A673 (cell line): ENCODE measurements at places on chromosomes 2 and 18.

GRCh38 chr2:169895294-169895985 is 68.2 kb downstream of the UBR3 start:
- DNase-seq = no peak

GRCh38 chr2:189379287-189379630 is 62.0 kb upstream of the WDR75 start:
- peak; percentile 29 for DNase-seq

DNA sequence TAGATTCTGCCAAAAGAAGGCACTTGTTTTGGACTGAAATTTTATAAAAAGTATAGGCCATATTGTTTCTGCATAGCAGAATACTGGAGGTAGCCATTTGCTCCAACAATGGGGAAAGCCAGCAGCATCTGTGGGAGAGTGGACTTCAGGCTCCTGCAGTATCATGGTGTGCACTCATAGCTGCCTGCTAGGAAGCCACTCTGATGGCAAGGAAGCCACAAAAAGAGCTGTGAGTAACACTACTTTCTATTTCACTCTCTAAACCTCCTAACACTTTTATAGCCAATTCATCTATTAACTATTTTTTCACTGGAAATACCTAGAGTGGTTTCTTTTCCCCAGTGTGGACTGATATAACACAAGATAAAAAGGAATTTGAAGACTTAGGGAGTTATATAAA is 144.4 kb upstream of the KCNJ3 start:
- no peak for DNase-seq

- peak; percentile 22 for DNase-seq
Observed at GRCh38 chr2:188307850-188308283, 16.2 kb downstream of the GULP1 start.

- DNase-seq = no peak
Observed at GRCh38 chr2:181910028-181910831, 18.7 kb downstream of the ITPRID2 start.

DNA sequence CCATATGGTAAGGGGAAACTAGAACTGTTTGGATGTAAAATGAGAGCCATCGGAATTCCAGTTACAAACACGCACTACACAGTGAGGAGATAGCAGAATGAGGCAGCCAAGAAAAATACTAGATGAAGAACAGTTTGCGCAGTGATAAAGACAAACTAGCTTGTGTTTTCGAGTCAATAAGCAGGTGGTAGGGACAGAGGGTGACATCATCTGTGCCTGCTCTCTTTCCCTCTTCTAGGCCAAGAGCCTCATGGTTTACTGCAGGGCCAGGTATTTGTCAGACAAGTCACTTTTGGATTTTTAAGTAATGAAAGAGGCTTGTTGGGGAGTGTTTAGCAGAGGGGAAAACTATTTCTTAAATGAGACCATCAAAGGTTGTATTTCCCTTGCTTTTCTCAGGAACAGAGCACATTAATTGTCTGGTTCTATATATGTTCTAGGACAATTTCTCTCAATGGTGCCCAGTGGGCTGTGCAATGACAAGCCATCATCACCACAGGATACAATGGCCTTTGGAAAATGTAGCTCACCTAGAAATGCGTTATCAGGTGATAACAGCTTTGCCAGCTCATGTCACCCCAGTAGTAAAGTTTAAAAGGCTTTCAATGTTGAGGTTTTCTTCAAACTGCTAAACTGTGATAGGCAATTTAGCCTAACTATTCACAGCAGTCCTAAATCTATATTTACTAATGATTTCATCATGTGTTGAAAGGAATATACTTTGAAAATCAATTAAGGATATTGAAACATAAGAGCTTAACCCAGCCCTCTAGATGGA is 1210.3 kb upstream of the ZEB2 start:
- DNase-seq = no peak

DNA sequence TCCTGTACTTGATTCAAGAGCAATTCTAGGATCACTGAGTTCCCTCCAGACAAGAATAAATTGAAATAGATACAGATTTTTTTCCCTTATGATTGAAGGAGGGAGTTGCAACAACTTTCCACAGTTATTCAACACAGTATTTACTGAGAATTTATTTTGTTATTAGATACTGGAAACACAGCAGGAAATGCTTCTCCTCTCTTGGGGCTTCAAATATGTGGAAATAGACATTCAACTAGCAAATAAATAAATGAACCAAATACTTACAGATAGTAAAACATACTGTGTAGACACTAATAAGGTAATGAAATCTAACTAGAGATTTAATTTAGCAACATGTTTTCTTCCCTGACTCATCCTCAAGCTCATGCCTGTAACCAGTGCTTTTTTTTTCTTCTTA is 169.2 kb downstream of the LNPK start:
- DNase-seq = no peak

- no peak for DNase-seq
Observed at GRCh38 chr2:214628091-214628490, 181.4 kb downstream of the BARD1 start.

DNA sequence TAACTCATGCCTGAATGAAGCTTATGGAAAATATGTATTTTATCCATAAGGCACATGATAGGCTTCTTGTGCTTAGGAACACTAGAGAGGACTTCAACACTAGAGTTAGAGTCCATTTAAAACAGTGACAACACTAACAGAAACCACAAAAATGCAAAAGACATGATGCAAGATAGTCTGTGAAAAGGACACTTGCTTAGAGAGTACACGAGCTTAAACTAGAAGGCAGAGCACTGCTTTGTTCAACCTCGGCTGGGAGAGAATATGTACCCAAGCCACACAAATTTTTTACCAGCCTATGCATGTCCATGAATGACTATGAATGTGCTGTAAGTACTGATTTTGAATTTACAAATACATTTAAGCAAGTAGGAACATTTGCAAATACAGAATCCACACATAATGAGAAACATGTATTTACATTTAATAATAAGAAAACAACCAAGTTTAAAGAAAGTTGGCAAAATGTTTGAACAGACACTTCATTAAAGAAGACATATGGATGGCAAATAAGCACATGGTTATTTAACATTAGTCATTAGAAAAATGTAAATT is 130.6 kb downstream of the SPOPL start:
- no peak for DNase-seq

GRCh38 chr2:218168016-218168415 is 1.3 kb upstream of the CXCR1 start:
- no peak for DNase-seq

- DNase-seq = no peak
Observed at GRCh38 chr2:45115181-45115580, 105.9 kb upstream of the SIX2 start.

GRCh38 chr2:130310881-130311280 is 31.8 kb upstream of the IMP4 start:
- DNase-seq = no peak

GRCh38 chr2:172943539-172943938 is 132.1 kb upstream of the MAP3K20 start:
- no peak for DNase-seq

DNA sequence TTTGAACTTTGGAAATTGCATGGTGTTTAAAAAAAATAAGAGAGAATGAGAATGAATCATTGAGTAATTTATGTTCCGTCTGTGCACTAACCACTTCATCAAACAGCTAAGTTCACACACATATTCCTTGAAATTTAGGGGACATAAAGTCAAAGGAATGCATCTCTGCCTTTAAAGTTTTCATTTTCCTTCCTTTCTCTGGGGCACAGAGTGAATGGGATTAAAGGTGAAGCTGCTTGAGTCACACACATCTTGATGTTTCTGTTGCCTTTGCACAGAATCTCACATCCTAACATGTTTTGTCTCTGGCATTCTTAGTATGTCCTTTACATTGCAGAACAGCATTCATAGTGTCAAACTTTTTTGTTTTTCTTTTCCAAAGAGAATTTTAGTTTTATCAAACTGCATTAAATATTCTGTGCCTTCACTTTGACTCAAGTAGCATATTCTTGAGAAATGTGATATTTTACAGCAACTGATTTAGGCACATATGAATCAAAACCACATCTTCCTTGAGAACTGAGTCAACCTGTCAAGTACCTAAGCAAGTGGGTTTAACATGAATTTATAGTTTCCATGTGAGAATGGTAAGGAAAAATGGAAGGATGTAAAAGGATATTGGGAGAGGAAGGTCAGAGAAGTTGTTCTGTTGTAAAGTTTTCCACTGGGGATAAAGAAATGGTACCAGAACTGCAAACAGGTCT is 169.1 kb upstream of the THUMPD2 start:
- no peak for DNase-seq

DNA sequence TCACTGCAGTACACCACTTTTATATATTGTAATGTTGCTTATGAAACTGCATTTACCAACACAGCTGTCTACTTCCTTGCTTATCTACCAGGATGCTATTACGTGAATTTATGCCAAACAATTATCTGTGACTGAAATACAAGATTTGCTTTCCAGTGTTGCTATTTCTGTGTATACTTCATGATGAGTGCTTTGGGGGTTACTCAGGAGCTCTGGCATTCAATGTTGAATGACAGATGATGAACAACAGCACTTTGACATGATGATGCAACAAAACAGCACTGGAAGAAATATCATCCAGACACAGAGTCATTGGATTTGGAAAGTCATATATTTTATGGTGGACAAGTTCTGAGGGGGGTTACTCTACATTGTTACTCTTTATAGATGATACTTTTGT is 125.8 kb downstream of the NETO1 start:
- no peak for DNase-seq

DNA sequence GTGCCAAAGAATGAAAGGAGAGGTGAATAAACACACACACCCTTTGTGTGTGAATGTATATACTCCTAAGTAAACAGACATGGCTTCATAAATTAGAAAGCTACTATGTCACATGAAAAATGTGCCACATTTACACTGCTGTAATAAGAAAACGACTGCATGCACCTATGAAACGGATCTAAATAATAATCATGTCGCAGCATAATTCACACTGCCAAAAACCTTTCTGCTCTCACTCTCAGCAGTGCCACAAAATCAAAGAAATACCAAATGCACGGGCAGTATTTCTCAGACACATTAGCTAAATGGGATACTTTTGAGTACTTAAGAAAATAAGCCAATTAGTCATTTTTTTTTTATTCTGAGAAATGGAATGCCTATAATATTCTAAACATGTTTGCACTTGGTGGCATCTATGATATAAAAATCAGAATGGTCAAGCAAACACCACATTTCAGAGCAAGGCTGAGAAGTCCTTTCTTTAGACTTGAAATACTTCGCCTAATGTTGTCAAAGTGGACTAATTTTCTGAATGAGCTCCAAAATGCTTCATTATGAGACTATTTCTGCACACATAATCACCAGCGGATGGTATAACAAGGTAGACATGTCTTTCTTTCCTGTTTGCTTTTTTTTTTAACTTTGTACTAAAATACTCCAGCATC is 6.6 kb downstream of the BCL11A start:
- no peak for DNase-seq

DNA sequence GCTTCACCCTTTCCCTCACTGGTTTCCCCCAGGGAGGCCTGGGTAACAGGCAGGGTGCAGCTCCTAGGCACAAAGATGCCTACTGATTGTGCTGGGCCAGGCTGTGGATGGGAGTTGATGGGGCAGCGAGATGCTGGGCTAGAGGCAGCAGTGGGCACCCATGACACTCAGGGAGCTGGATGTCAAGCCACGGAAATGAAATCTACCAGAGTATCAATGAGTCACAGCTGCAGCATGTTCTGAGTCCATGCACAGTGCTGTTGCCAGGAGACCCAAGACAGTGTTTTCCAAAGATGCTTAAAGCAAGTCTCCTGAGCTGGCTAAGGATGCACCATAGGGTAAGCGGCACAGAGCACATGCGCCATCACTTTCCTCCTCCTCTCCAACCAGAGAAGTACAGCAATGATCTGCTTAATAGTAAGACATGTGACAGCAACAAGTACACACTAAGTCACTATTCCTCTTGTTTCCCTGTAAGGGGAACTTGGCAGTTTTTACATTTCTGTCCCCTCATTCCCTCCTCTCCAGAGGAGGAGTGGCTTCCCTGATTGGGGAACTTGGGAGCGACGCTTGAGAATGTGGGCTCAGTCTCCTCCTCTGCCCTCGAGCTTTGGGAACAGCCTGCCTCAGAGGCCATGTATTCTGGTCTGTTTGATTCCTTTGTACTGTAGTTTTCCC is 57.2 kb downstream of the CDC42EP3 start:
- no peak for DNase-seq

DNA sequence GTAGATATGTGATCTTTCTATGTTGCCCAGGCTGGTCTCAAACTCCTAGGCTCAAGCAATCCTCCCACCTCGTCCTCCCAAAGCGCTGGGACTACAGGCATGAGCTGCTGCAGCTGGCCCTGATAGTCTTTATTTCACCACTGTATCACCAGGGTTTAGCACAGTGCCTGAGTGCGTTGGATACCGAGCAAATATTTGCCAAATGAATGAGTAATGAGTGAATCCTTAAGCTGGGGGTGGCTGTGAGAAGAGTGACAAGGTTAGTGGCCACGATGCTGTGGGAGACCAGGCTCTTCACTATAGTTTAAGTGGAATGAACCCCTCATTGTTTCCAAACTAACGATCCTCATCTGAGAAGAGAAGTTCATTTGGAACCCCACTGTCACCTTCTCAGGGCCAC is 60.8 kb upstream of the FAM136A start:
- no peak for DNase-seq

DNA sequence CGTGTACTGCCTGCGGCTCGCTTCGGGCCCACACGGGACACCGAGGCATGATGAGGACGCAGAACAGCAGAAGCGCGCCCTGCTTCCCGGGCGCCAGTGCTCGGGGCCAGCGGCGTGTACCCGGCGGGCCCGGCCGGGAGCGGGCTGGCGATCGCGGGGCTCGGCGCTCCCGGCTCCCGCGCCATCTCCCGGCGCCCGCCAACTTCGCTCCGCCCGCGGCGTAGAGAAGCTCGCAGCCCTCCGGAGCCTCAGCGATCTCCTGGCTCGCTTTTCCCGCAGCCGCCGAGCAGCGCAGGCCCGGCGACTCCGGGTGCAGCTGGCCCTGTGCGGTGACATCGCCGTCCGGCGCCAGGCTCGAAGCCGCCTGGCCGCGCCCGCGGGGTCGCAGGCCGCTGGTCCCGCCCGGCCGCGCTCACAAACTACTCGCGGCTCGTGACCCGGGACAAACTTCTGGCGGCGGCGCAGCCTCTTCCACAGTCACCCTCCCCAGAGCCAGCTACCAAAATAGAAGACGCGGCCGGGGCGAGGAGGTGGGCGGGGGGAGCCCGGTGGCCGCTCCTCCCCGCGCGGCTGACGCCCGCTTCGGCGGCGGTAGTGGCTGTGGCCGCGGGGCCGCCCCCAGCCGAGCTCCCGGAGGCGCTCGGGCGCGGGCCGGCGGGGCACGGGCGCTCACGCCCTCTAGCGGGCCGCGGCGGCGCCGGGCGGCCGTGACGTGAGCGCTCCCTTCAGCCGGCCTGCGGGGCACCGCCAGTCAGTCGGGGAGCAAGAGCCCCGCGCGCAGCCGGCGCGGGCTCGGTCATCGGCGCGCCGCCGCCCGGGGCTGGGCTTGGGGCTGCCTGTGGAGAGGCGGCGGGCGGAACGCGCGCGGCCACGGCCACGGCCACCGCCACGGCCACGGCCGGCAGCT is at the start of gene PTPRM:
Gene PTPRM, plus strand, starts transcription at position 750 of the 907 bp plus-strand sequence. CDS start 503 bp downstream, outside the sequence.
- DNase-seq = peak; percentile 3

GRCh38 chr2:437180-437579 is 149.3 kb upstream of the ALKAL2 start:
- no peak for DNase-seq

- DNase-seq = no peak
Observed at GRCh38 chr2:74979844-74980243, 21.4 kb downstream of the POLE4 start.
